ENCODE measurements at places on chromosomes 11 and 22.

DNA sequence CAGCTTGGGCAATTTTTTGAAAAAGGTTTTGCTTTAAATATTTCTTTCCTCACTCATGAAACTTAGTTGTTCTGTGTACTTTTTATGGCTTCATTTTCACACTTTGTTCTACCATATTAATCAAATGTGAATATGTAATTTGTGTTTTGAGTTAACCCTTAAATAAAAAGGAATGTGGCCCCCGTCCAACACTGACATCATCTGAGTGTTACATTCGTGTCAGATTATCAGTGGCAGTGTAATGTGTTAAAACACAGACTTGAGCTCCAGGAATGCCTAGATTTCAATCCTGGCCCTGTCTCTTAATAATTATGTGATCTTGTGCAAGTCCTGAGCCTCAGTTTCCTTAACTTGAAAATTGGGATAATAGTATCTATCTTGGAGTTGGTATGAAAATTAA, 5.6 kb downstream of the RTN3 start:
- DNase-seq, result no peak

DNA sequence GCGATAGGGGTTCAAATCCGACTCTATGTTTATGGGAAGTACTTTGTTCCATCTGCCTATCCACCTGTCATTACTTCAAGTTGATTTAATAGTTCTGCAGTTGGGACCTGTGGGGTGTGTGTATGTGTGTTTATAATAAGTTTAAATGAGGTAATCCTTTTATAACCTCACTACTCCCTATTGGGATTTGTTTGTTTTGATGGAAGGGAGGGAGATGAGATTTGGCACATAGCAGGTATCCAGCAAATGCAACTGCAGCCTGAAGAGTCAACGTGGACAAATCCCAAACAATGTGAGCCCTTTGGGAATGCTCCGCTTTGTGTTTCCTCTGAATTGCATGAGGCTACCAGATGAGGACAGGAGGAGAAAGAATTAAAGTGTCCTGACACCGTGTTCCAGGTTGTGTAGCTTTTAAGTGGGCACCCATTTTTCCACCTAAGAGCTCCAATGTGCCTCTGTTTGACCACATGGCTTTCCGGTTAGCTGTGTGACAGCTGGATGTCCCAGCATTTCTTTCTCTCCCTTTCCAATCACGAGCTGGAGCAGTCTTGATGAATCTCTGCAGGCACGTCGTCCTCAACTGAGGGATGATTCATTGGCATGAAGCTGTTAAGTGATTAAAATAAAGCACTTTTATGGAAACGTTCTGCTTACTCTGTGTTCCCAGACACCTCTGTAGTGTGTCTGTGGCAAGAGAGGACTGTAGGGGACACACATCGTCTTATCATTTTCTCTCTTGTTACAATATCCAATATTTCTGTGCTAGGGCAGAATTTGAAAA, 610.7 kb downstream of the NTM start:
- DNase-seq, result peak; percentile 22

GRCh38 chr11:72642884-72643522, 31.2 kb downstream of the PDE2A start:
- peak; percentile 63 for DNase-seq

DNA sequence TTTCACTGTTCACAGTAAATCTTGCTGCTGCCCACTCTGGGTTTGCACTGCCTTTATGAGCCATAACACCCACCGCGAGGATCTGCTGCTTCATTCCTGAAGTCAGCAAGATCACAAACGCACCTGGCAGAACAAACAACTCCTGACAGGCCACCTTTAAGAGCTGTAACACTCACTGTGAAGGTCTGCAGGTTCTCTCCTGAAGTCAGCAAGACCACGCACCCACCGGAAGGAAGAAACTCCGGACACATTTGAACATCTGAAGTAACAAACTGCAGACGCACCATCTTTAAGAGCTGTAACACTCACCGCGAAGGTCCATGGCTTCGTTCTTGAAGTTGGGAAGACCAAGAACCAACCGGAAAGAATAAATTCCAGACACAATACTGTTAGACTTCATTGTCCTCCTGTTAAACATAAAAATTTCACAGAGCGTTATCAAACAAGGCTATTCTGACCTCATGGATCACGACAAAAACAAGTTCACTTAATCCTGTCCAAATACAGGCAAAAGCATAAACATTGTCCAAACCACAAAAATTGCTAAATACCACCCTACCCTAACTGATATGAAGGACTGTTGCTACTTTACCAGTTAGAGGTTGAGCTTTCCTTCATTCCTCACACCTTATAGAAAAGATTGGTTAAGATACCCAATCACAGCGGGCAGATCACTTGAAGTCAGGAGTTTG, 3.0 kb upstream of the CCDC117 start:
- no peak for DNase-seq

DNA sequence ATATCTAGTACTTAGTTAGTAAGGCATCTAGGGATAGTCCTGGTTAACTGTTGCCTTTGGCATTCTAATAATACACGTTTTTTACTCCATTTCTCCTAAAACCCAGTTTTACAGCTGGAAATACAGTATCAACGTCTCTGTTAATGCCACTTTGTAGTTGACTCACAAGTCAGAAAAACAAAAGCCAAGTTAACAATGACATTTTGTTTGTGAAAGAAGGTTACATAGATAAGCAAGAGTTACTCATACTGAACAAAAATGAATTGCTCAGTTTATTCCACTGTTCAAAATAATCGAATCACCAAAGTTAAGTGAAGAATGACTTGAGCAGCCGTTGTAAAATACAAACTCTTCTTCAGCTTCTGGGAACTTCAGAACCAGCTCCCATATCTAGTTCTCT, 540.3 kb downstream of the ETS1 start:
- DNase-seq, result no peak

- DNase-seq, result no peak
Observed at GRCh38 chr11:2647953-2648352, 51.8 kb downstream of the KCNQ1OT1 start.

GRCh38 chr11:45560913-45561281, 104.5 kb downstream of the CHST1 start:
- no peak for DNase-seq

GRCh38 chr11:83641511-83641910, 355.3 kb upstream of the CCDC90B start:
- DNase-seq, result no peak

- DNase-seq, result no peak
Observed at GRCh38 chr11:12682737-12683500, 8.7 kb downstream of the TEAD1 start.

DNA sequence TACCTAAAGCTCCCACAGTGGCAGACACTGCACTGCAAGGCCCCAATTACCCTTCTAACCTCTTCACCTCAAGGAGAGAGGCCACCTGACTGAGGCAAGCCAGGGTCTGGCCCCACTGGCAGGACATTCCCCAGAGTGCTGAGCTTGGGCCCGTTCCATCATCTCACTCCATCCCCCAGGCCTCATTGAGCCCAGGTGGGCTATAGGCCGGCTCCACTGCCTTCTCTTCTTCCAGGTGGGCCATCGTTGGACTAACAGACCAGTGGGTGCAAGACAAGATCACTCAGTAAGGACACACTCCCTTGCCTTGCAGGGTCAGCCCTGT, 19.1 kb downstream of the CDC45 start:
- no peak for DNase-seq

DNA sequence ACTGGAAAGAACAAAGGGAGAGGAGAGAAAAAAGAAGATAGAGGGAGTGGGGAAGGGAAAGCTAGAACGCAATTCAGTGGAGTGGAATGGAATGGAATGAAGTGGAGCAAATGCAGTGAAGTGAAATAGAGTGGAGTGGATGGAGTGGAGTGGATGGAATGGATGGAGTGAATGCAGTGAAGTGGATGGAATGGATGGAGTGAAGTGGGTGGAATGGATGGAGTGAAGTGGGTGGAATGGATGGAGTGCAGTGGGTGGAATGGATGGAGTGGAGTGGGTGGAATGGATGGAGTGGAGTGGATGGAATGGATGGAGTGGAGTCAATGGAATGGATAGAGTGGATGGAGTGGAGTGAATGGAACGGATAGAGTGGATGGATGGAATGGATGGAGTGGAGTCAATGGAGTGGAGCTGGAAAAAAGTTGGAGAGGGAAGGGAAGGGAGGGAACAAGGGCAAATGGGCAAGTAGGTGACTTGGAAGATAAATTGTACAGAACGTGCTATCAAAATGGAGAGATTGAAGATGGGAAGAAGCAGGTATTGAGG, 13.9 kb downstream of the IFITM10 start:
- no peak for DNase-seq

- peak; percentile 72 for DNase-seq
Observed at GRCh38 chr22:50469377-50470305, 5.2 kb downstream of the SBF1 start.

DNA sequence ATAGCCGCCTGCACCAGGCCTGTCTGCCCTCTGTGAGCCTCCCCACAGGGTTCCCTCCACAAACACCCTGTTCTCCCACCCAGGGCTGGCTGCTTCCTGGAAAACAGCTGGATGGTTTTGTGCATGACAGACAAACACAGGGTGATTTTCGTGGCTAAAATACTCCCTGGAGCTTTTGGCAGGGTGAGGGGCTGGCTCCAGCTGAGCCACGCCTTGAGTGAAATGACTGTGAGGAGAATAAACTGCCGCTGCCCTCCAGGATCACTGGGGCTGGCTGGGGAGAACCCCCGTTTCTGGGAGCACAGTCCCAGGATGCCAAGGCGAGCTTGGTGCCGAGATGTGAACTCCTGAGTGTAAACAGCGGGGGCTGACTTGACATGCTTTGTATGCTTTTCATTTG, 20.3 kb upstream of the PPP6R3 start:
- DNase-seq, result no peak

- DNase-seq, result no peak
Observed at GRCh38 chr22:44423556-44424358, 74.3 kb downstream of the RTL6 start.

GRCh38 chr11:126160345-126161022, 51.0 kb downstream of the RPUSD4 start:
- no peak for DNase-seq

DNA sequence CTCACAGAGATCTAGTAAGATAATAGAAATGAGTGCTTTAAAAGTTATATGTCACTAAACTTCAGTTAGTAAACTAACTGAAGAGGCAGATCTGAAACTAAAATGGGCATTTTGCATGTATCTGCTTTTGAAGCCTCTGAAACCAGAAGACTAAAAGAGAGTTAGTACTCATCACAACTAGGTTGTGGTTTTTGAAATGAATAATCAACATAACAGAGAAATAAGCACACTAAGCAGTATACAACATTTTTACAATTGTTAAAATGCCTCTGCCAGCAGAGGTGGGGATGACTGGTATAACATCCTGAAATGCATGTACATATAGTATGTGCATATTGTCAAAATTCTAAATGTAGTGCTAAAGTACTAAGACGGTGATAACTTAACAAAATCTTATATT, 564.5 kb downstream of the DLG2 start:
- DNase-seq, result no peak

GRCh38 chr22:20904008-20904979, 12.9 kb upstream of the CRKL start:
- DNase-seq, result peak; percentile 98

DNA sequence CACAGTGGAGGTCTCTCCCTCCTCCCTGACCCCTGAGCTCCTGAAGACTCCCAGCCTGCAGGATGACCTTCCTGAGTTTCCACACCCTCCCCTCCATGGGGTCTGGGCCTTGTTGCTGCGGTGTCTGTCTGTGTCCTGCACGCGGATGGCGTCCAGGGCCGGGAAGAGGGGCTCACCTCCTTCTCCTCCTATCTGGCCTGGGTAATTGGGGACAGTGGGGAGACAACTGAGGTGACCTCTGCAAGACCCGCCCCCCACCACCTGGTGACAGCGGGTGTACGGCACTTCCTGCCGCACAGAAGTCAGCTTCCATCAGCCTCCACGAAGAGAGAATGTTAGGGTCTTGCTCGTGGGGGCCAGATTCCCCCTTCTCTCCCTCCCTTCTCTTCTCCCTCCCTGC, 31.7 kb downstream of the LINC01488 start:
- DNase-seq, result no peak

- DNase-seq, result no peak
Observed at GRCh38 chr11:68685656-68686380, 1.5 kb downstream of the GAL start.

- DNase-seq, result no peak
Observed at GRCh38 chr11:19546325-19546724, 166.3 kb upstream of the NAV2 start.

- DNase-seq, result no peak
Observed at GRCh38 chr11:31818425-31818755, 7.3 kb upstream of the PAX6 start.

GRCh38 chr11:8258784-8259183, 4.9 kb downstream of the LMO1 start:
- peak; percentile 68 for DNase-seq

DNA sequence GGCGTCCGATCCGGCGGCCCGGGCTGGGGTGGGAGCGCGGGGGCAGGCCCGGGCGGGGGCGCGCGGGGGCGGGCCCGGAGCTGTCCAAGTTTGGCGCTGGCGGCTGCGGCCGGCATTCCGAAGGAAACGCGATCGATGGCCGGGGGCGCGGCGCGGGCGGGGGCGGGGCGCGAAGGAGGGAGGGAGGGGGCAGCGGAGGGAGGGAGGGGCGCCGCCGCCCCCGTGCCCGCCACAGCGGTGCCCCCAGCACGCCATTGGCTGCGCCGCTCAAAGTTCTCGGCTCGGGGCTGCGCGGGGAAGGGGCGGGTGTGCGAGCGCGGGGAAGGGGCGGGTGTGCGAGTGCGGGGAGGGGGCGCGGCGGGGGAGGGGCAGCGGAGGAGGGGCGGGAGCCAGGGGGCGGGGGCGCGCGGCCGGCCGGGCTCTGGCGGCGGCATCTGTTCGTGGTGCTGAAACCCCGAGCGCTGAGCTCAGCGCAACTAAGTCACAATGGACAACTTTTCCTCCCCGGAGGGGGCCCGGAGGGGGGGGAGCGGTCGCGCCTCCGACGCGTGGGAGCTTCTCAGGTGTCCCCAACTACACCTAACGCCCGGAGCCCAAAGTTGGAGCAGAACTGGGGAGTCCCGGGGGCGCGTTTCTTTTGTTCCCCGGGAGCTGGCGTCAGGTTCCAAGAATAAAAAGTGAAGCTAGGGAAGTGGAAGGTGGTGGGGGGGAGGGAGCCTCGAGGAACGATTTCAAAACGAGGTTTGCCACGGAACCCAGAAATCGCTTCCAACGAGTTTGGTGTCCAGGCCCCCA, 2.2 kb downstream of the PHF21B start:
- no peak for DNase-seq

DNA sequence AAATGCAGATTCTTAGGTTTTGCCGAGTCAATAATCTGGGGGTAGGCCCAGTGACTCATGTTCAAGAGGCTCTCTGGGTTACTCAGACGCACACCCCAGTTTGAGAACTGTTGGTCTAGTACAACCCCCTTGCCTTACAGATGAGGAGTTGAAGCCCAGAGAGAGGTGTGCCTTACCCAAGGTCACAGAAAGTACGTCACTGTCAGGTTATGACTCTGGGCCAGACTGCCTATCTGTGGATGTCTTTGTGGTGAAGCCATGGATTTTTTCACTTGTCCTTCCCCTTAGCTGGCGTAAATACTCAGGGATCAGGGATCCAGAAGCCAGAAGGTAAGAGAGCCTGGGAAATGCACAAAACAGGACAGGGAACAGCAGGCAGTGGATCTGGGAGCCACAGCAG, 25.2 kb upstream of the NECTIN1 start:
- DNase-seq, result no peak

- no peak for DNase-seq
Observed at GRCh38 chr22:44525941-44526778, 28.1 kb upstream of the RTL6 start.

Data from ELR (cell line).